ENCODE measurements at places on chromosomes 5 and 9.
A peak's percentile ranks its signal among the peaks of the same experiment; 100 is the strongest.

DNA sequence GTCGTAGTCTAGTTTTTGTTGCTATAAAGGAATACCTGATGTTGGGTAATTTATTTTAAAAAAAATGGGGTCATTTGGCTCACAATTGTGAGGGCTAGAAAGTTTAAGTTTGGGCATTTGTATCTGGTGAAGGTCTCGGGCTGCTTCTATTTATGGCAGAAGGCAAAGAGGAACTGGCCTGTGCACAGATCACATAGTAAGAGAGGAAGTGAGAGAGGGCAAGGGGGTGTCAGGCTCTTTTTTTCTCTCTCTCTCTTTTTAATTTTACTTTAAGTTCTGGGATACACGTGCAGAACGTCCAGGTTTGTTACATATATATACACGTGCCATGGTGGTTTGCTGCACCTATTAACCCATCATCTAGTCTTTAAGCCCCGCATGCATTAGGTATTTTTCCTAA is 453.3 kb downstream of the DIRAS2 start:
- DNase-seq: no peak

- no peak for DNase-seq
Observed at GRCh38 chr9:113152699-113153098, 1.9 kb downstream of the SLC31A2 start.

DNA sequence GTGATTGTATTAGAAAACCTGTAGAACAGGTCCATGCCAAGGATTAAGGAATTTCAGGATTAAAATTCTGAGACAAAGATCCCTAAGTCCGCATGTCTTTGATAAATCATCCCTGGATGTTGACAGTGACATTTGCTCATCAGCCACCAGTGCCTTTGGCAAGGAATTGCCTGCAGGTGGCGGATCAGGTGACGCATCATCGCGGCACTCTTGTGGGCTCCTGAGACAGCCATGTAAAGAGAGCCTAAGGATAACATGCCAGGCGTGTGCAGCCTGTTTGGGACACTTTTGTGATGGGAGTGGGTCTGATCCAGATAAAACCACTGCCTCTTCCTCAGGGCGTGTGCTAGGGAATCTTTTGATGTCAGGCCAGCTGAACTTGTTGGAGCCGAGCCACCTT is 40.6 kb downstream of the ADCY2 start:
- DNase-seq: no peak

GRCh38 chr9:129557192-129558036 is 63.5 kb downstream of the C9orf50 start:
- no peak for DNase-seq

GRCh38 chr5:156221816-156222215 is 105.1 kb upstream of the SGCD start:
- DNase-seq: no peak

GRCh38 chr9:108672475-108673190 is 183.2 kb downstream of the ACTL7B start:
- no peak for DNase-seq

- no peak for DNase-seq
Observed at GRCh38 chr5:168364750-168365550, 73.5 kb downstream of the WWC1 start.

GRCh38 chr5:88518131-88519016 is 249.7 kb upstream of the TMEM161B start:
- DNase-seq: no peak

DNA sequence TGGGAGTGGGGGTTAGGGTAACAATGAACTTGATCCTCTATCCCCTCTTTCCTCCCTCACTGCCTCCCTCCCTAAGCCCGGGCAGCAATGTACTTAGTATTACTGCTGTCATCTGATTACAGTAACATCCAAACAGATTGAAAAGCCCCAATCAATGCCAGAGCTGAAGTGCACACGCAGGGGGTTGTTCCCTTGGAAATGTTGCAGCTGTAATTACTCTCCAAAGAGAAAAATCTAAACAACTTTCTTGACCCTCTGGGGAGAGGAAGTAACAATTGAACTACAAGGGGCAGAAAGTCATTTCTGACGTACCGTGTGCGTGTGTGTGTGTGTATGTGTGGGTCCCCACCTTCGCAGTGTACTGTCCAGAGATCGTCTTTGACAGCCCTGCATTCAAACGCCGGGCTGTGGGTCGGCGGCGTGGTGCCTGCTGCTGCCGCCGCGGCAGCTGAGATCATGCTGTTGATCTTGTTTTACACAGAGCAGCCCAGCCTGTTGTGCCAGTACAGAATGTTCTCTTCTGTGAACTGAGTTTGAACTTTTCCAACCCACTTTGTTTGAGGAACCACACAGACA is 66.0 kb upstream of the KLF9 start:
- DNase-seq: no peak

- no peak for DNase-seq
Observed at GRCh38 chr9:96508227-96508940, 58.4 kb downstream of the HABP4 start.

GRCh38 chr9:96441798-96442445 is 8.0 kb upstream of the HABP4 start:
- no peak for DNase-seq

DNA sequence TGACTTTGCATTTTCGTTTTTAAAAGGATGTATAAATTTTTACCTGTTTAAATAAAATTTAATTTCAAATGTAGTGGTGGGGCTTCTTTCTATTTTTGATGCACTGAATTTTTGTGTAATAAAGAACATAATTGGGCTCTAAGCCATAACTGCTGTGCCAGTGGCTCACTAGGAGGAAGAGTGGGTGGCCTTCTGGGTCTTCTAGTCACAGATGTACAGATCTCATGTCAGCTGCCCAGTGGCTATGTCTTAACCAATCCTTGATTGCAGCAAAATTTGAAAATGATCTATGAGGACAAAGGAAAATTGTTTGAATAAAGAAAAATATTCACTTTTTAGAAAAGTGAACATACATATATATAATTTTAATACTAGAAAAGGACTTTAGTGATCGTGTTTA is 5.4 kb downstream of the CTSL start:
- no peak for DNase-seq

DNA sequence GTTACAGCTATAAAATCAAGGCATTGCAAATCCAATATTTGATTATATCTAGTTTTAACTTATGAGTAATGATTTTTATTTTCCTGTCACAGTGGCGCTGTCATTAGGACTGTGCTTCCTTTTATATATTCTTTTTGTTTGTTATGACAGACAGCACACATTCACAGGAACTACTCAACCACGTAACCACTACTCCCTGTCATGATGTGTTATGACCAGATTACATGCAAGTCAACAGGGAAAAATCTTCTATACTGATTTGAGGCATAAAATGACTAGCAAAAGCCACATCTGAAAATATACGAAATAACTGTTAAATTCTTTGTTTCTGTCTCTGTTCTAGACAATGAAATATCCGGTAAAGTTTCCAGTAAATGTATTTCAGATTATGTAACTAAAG is 25.4 kb downstream of the SREK1 start:
- no peak for DNase-seq

DNA sequence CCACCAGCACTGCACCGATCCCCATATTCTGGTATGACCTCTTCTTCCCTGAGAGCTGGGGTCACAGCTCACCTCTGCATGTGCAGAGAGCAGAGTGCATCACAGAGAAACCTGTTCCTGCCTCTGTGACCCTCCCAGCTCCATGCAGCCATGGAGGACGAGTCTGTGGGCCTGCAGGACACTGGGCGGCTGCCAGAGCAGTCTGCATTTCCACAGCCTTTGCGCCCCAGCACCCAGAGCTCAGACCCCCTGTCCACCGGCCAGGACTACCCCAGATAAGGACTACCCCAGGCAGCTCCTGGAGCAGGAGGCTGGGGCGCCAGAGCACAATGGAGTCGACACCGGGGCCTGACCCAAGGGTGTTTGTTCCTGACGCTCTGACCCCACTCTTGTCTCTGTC is 308.1 kb upstream of the IRX1 start:
- no peak for DNase-seq

DNA sequence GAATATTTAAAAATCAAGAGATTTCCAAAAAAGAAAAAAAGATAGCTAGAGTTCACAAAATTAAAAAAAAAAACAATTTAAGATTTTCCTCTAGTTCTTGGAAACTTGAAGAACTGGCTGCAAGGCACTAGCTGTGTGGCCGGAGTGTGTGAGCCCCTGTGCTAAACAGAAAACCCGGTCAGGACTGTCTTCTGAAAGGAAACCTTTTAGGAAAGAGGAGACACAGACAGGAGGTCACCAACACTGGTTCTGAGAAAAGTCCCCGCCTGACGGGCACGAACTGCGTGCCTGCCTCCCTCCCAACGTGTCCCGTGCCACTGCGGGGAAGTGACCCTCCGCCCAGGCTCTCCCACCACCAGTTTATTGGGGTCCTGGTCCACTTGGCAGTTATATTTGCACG is 15.2 kb downstream of the TTF1 start:
- DNase-seq: no peak

GRCh38 chr9:129863059-129863690 is 27.9 kb downstream of the USP20 start:
- peak; percentile 57 for DNase-seq

DNA sequence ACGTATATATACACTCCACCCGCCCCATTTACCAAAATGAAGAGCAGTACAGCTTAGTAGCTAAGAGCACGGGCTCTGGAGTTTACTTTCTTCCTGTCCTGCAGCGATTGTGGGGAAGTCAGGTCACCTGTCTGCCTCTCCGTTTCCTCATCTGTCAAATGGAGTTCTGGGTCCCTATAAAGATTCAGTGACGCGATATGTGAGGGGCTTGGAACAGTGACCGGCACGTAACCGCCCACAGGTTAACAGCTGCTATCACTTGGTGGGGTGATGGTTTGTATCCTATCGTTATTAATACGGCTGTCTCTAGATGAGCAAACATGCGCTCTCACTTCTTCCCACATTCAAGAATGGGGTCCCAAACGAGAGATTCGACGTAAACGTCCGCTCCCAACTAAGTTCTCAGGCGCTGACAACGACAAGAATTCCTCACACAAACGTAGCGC is 426 bp downstream of the FAM114A2 start:
- DNase-seq: no peak

GRCh38 chr5:80759866-80760577 is 105.2 kb upstream of the DHFR start:
- no peak for DNase-seq

GRCh38 chr9:37908283-37908682 is 4.4 kb upstream of the SLC25A51 start:
- DNase-seq: no peak

- DNase-seq: no peak
Observed at GRCh38 chr9:82196622-82197441, 208.3 kb downstream of the SPATA31D1 start.

- no peak for DNase-seq
Observed at GRCh38 chr5:179300581-179301180, 44.6 kb downstream of the ADAMTS2 start.

- no peak for DNase-seq
Observed at GRCh38 chr9:33414889-33415500, 12.6 kb upstream of the AQP7 start.

DNA sequence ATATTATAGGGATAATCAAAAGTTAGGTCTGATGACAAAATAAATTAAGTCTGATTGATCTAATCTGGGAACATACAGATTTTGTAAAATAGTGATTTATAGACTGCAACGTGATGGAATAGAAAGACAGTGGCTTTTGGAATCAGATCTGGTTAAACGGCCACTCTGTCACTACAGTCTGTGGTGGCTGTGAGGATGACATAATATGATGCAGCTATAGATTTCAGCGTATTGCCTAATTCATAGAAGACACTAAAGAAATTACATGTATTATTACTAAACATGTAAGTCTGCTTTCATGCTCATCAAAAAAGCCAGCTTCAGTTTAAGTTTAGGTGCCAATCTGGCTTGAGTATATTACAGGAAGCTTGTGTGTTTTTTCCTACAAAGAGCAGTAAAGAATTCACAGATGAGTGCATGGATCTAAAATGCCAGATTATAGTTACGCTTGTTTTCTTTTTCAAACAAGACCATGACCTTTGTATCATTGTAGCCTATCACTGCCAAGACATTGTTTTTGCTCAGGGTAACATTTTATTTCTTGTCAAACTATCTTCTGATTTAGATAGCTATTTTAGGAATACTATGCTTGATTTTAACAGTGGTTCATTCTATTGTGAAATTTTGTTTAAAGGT is 25.7 kb downstream of the CPEB4 start:
- DNase-seq: no peak

- no peak for DNase-seq
Observed at GRCh38 chr9:106177216-106177615, 482.9 kb downstream of the TMEM38B start.

DNA sequence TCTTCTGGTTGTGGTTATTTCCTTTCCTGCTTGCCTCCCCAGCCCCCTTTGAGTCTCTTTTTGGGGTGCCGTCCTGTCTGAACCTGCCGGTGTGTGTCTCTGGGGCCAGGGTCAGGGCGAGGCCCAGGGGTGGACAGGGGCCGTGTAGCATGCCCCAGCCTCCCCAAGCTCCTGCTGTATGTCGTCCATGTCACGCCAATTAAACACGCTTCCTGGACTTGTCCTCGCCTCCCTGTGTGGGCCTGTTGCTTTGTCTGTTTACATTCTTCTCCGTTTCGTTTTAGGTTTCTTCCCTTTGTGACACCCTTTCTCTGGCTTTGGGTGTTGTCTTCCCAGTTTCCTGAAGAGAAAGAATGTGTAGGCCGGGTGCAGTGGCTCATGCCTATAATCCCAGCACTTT is 28.5 kb upstream of the HMCN2 start:
- no peak for DNase-seq

DNA sequence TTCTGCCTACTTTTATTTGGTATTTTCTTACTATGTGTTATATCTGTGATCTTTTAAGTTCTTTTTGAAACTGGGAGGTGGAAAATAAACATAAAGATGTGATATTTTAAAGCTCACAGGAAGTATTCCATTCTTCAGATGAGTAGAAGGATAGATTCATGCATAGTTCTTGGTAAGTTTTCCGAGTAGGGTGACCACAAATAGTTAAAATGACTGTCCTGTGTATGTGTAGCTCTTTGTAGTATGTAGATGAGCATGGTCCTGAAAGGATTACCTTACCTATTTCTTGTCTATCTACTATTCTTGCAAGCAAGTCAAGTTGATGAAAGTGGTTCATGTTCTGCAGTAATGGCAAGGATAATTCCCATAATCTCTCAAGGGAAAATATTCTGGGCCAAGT is 47.7 kb downstream of the SRFBP1 start:
- no peak for DNase-seq

Data from stimulated activated CD8-positive, alpha-beta memory T cell treated with anti-CD3 and anti-CD28 coated beads, Interleukin-4, amount 100 ng/mL, for 1 hour (primary cell).